ENCODE measurements at places on chromosomes 7 and 10. TPM values are rescaled to one million over a fixed set of nuclear protein-coding genes. Genes with fewer than 3 reads are reported as not detected.

GRCh38 chr7:151087245-151088018 lies 1.2 kb downstream of the AGAP3 start:
- DNase-seq, result peak; percentile 59

DNA sequence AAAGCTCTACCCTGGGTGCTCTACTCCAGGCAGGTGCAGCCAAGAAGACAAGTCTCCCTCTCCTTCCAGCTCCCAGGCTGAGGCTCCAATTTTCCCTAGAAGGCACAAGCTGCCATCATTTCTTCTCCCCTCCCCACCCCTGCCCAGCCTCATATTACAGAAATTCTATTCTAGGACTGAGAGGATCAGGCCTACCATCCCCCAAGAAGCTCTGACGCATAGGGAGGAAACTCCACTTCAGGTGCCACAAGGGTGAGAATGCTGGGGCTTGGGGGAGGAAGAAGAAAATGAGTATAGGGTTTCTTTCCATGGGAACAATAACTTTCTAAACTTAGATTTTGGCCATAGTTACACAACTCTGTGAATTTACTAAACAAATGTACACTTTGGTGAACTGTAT lies 35.3 kb downstream of the FEZF1 start:
- DNase-seq, result no peak

The PON3 gene
- total RNA-seq, result 6.5 TPM

DNA sequence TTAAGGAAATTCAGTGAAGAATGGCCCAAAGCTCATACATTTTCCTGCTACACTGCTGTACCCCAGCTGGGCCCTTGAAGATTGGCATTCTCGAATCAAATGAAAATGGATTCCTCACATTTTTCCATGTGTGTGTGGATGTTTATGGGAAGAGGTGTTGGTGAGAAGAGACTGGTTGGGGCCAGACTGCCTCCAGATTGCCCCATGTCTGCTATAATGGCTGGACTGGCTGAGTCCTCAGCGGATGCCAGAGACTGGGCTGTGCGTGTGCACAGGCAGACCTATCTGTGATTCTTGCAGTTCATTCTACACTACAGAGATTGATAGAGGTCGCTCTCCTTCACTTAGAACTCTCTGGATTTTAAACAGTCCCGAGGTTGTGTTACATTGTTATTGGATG lies 183.6 kb upstream of the GDF10 start:
- no peak for DNase-seq

The GDF2 gene
- total RNA-seq, result not detected

The GDF10 gene
- not detected for total RNA-seq

The SLC13A1 gene
- total RNA-seq, result not detected

The GIMAP7 gene
- total RNA-seq, result not detected

- no peak for DNase-seq
These were observed 673.9 kb downstream of the PHTF2 start for GRCh38 chr7:78472519-78472918.

DNA sequence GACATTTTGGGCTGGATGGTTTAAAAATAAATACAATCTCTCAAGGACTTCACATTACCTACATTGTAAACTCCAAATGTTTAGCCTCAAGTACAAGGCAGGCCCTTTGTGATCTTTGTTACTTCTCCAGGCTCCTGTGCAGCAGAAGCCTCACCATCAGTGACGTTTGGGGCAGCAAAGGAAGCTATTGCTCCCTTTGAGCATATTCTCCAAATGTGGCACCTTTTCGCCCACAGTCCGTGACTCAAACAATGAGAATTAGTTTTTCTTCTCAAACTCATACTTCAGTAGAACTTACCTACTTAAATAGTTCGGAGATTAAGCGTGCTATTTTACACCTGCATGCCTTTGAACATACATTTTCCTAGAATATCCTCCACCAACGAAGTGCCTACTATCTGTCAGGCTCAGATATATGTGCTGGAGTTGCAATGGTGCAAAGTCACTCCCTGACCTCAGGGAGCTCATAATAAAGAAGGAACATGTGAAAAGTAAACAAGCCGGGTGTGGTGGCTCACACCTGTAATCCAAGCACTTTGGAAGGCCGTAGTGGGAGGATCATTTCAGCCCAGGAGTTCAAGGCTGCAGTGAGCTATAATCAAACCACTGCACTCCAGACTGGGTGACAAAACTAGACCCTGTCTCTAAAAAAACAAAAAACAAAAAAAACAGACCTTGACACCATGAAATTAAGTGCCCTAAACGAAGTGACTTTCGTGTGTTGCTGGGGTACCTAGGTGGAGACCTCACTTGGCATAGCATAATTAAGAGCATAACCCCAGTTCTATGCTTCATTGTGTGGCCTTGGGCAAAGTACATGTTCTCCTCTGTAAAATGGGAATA lies 1.2 kb upstream of the ABCF2 start:
- no peak for DNase-seq

Data from Calu3 (cell line).